ENCODE measurements at places on chromosomes 1 and 21.

- DNase-seq: peak; percentile 63
Observed at GRCh38 chr1:173714759-173715537, at the start of gene KLHL20. TSS of gene KLHL20 (plus strand) at chr1:173714981. CDS start at chr1:173716044, 1,063 bp downstream.

- DNase-seq: no peak
Observed at GRCh38 chr1:44235808-44236207, 22.5 kb downstream of the DMAP1 start.

DNA sequence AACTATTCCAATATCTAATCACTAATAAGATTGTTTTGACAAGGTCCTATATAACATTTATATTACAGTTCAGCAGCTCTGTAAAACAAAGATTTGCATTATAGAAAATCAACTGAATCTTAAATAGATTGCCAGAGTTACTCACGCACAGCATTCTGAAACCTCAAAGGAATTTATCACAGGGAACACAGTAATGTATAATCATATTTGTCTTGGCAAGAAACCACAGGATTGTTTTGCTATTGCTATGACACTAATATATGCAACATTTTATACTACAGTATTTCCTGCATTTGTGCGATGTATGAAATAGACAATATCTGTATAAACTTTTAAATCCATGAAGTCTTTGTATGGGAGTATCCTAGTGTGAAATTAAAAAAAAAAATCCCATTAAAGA lies 101.4 kb downstream of the PLPPR5 start:
- peak; percentile 38 for DNase-seq

- DNase-seq: no peak
Observed at GRCh38 chr1:58476179-58476578, 70.3 kb downstream of the OMA1 start.

DNA sequence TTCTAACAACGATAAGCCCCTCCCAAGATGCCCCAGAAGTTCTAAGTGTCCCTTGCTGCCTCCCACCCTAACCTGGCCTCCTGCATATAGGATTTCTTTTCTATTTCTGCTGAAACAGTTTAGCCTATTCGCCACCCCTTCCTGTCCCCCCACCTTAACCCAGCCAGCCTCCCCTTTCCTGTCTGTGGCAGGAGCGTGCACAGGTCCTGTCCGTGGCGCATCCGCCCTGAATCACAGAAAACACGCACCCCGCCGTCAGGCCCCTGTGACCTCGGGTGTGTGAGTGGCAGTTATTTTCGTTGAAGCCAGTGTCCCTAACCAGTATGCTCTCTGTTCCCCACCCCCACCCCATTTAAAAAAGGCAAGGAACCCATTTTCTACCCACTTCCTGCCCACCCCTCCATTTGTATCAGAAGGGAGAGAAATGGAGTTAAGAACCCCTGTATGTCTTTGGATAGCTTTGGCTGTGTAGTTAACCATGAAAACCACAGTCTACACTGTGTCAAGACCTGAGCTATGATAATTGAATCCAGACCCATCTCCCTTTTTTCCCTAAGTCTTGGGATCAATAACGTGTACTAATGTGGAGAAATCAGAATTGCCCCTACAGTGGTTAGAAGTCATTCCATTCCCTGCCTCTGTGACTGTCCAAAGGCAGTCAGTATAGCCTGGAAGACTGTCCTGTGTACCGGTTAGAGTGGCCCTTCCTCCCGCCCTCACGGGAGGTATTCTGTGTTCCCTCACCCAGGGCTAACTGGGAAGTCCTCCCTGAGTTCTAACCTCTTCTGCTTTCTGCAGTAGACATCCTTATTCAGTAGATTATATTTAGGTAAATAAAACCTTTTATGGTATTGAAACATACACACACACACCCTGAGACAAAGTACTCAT lies 1.8 kb downstream of the PLEKHO1 start:
- no peak for DNase-seq

DNA sequence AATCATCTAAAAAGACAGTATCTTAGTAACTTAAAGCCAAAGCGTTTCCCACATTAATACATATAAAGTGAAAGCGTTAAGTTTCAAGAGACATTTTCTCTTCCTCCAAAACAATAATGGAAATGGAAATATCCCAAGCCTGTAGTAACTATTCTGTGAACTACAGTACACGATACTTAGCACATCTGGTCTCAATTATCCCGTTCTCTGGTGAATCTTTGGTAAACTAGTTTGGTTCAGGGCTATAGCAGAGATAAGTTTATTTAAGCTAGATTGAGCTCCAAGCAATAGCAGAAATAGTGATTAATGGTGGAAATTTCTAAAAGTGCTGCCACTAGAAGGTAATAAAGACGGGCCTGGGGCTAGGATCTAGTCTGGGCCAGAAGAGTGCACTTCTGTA lies 55.2 kb downstream of the PCNX2 start:
- DNase-seq: peak; percentile 16

GRCh38 chr1:195960580-195960979 lies 647.7 kb downstream of the KCNT2 start:
- DNase-seq: no peak

GRCh38 chr1:223201967-223202366 lies 58.9 kb upstream of the TLR5 start:
- no peak for DNase-seq

DNA sequence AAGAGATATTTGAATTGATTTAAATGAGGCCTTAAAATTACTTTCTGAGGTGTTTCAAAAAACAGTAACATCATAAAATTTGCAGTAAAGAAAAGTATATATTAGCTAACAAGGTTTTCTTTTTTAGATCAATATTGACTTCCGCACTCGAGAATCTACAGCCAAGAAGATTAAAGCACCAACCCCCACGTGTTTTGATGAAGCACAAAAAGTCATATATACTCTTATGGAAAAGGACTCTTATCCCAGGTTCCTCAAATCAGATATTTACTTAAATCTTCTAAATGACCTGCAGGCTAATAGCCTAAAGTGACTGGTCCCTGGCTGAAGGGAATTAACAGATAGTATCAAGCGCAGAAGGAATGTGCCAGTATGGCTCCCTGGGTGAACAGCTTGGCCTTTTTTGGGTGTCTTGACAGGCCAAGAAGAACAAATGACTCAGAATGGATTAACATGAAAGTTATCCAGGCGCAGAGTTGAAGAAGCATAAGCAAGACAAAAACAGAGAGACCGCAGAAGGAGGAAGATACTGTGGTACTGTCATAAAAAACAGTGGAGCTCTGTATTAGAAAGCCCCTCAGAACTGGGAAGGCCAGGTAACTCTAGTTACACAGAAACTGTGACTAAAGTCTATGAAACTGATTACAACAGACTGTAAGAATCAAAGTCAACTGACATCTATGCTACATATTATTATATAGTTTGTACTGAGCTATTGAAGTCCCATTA lies 3.6 kb downstream of the RGS1 start:
- DNase-seq: no peak

GRCh38 chr1:77399250-77400086 lies 117.6 kb downstream of the AK5 start:
- DNase-seq: no peak

DNA sequence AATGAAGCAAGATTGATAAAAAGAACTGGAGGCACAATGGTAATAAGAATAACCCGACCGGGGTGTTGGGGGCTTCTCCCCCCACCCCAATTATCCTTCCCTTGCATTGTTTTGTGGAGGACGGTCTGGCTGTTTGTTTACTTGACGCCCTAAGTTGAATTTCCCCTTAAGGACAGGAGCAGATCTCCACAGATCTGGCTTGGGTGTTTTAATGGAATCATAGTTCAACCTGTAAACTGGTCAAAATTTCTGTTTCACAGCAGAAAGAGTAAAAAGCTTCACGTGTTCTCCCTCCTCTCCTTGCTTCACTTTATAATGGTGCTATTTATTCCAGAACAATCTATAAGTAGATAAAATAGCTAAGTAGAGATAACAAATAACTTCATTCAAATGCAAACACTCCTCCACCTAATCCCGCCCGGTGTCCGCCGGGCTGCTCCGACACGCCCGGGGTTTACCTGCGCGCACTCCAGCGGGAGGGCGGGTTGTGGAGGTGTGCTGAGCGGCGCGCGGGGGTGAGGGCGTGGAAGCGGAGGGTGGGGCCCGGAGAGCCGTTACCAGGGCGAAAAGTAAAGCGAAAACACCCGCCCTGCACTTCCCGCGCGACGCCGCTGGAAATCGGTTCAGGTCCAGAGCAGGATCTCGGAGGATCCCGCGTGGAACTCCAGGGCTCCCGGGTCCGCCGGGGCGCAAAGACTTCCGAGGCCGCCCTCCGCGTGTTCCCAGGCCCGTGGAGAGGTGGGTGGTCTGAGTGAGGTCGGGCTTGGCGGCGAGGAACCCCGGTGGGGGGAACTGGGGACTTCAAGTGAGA lies 2.0 kb upstream of the ATF3 start:
- no peak for DNase-seq

GRCh38 chr1:15353839-15354579 lies 55.7 kb upstream of the EFHD2 start:
- DNase-seq: no peak

DNA sequence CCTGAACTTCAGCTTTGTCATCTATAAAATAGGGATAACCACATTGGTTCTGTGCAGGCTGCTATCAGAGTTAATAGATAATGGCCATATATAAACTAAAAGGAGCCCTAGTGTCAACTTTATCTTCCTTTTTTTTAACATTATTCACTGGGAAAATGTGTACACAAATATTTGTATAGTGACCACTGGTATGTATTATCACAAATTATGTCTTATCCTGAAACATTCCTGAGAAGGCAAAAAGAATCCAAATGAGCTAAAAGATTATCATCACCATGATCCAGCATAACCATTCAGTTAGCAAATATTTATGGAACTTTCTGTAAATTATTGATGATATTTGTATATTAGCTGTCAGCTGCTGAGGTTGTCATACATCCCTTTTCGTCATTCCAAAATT lies 16.6 kb downstream of the ANGPTL3 start:
- no peak for DNase-seq

DNA sequence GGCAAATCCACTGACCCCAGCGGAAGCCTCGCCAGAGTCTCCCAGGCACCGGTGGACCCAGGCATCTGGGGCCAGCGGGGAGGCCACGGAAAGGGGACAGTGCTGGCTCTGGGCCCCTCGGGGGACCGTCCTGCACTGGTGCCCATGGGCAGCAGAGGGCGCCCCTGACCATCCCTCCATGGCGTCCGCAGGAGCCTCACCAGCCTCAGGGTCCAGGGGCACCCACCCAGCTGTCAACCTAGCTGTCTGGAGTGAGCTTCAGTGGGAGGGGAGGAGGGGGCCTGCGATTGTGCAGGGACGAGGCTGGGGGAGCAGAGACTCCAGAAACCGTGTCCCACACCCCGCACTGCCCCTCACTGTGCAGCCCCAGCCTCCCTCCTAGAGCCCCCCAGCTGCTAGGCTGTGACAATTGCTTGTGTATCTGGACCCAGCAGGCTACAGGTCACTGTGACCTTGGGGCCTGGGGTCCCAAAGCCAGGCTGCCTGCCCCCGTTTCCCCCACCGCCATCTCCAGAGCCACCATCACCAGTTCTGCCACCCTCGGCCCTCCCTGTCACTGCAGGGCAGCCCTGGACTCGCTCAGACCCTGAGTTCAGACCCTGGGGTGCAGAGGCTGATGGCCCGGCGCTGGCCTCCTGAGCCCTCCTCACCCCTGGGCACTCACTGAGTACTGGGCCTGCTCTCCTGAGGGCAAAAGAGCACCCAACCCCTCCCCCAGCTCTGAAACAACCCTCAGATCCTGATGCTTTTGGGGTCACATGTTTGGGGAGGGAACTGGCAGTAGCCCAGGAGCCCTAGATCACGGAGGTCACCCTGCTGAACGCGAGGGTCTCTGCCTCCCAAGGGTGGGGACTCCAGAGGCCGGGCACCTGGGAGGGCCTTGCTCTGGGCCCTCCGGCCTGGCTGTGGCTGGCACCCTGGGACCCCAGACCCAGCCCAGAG lies 10.6 kb upstream of the COL6A1 start:
- DNase-seq: no peak

DNA sequence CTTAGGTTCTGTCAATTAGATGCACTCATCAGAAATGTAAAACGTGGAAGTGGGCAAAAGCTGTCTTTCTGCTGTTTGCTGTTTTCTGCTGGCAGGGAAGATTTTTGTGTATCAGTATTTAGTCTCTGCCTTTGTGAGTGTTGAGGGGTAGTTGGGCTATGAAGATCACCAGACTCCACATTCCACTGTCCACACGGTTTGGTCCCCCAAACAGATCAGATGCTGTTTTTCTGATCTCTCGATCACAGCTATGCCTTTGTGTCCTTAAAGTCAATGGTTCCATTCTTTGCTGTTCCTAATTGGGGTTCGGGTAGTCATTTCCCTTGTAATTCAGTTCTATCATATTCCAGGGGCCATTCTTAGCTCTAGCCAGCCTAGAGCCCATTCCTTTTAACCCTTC lies 27.0 kb upstream of the NPL start:
- no peak for DNase-seq

DNA sequence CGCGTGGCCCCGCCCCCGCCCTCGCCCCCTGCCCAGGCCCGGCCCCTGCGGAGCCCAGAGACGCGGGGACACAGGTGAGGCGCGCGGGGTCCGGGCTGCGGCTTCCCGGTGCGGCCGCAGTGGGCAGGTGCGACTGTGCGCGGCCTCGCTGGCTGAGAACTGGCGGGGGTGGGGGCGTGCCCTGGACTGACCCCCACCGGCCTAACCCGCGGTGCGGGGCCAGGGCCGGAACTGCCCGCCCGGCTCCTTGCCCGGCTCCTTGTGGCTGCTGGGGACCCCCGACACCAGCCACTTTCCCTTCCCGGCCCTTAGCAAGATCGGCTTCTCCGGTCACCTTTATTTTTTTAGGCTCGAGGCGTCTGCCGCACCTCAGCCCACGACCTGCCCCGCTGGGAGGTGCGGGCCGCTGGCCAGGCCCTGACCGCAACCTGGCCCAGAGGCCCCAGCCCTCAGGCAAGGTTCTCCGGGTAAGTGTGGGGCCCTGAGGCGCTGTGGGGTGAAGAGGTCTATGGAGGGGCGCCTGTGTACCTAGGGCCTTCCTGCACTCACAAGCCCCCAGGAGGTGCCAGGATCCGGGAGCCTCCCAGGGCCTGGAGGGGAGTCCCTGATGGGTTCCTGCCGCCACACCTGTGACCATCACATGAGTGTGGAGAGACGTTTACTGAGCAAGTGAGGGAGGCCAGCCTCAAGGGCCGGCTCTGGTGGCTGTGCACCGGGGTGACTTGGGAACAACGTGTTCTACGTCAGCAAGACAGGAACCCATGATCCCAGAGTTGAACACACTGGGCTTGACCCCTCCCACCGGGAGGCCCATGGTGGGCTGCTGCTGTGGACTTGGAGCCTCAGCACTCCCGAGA lies at the start of gene SMIM1:
Gene SMIM1, plus strand, starts transcription at position 35 of the 857 bp plus-strand sequence. CDS start 2,625 bp downstream, outside the sequence.
- no peak for DNase-seq

GRCh38 chr1:4019147-4019521 lies 119.1 kb upstream of the C1orf174 start:
- no peak for DNase-seq

DNA sequence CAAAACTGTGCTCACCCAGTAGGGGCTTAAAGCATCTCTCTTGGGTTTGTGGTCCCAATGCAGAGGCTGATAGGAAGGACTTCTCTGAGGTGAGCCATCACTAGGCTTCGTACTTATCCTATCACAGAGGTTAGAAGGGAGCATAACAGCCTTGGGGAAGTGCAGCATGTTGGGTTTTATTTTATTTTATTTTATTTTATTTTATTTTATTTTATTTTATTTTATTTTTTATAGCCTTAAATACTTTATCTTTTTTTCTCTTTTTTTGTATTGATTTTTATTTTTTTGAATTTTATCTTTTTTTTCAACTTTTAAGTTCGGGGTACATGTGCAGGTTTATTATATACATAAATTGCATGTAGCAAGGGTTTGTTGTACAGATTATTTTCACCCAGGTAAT lies 48.9 kb upstream of the LPGAT1 start:
- no peak for DNase-seq

GRCh38 chr1:203512517-203512847 lies 18.5 kb downstream of the OPTC start:
- no peak for DNase-seq
